ENCODE measurements at places on chromosomes 7 and 10.

DNA sequence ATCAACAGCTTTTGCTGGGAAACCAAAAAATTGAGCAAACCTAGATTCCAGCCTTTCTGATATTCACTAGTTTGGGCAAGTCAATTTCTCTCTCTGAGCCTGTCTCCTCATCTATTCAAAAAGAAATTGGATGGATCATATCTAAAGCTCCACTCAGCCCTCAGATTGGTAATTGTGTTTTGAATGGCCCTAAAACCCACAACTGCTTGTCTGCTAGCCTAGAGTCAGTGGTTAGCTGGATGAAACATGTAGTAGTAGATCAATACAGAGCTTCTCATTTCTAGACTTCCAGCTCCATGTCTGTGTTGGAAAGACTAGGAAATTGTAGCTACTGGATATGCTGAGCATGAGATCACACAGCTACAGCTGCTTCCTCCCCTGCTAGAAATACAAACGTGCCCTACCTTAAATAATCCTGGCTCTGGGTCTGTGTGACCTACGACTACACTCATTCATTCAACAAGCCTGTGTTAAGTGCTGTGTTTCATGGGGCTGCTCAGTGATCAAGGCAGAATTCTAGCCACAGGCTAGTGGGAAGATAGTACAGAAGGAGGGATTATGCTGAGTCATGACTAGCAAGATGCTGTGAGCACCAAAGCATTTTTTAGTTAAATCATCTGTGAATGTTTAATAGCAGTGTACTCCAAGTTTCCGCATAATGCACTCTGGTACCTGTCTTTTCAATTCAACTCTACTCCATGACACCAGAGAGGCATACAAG lies 15.7 kb downstream of the DNTT start:
- no peak for DNase-seq

- DNase-seq = no peak
Measured at GRCh38 chr7:106224797-106225196, 60.0 kb downstream of the NAMPT start.

GRCh38 chr10:8071006-8071405 lies 16.5 kb downstream of the GATA3 start:
- no peak for DNase-seq

- no peak for DNase-seq
Measured at GRCh38 chr10:75468612-75469005, 37.2 kb downstream of the LRMDA start.

GRCh38 chr7:106358103-106358663 lies 73.4 kb upstream of the NAMPT start:
- no peak for DNase-seq

DNA sequence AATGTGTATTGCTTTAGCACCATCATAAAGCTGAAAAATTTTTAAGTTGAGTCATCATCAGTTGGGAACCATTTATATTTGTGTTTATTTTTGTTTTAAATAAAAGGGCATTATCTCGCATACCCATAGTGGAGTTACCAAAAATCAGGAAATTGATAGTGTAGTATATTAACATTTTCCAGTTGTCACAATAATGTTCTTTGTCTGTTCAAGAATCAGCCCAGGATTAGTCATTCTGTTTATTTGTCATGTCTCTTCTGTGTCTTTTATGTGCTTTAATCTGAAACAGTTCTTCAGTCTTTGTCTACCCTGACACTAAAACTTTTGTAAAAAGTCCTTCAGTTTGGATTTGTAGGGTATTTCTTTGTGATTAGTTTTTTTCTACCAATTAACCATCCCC lies 827.8 kb upstream of the ZWINT start:
- DNase-seq = no peak

- DNase-seq = no peak
Measured at GRCh38 chr10:32050177-32050576, 6.0 kb downstream of the KIF5B start.

DNA sequence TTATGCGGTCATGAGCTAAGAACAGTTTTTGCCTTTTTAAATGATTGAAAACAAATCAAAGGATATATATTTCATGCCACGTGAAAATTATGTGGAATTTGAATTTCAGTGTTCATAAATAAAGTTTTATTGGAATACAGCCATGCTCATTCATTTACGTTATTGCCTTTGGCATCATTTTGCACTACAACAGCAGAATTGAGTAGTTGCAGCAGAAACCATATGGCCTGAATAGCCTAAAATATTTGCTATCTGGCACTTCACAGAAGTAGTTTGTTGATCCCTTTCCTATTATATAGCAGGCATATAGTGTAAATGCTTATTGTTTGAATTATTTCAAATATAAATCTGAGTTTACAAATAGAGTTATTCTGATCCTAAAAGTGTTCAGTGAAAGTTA lies 59.7 kb downstream of the AUTS2 start:
- DNase-seq = no peak

- no peak for DNase-seq
Measured at GRCh38 chr10:34615770-34616169, 199.3 kb downstream of the PARD3 start.

DNA sequence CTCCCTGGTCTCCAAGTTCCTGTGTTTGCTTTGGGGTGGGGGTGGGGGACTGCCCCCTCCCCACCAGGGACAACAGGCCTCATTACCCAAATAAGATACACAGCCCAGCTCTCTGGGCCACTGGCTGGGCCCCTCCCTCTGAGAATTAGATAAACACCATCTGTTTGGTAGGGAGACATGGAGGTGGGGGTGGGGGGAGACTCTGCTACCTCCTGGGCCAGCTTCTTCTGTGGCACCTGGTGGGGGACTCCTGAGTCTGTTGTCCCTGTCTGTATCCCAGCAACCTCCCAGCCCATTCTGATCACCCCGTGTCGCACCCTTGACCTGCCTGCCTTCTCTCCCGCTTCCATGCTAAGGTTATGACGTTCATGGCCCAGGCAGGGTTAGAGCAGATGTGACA lies 5.8 kb downstream of the MLXIPL start:
- DNase-seq = no peak

GRCh38 chr10:35822316-35822715 lies 180.2 kb upstream of the FZD8 start:
- DNase-seq = no peak

- no peak for DNase-seq
Measured at GRCh38 chr7:66409493-66409892, 204.4 kb downstream of the TPST1 start.

All from RPMI8226 (cell line).